ENCODE measurements at places on chromosomes 6 and 20.

GRCh38 chr6:70371454-70372105 is 41.7 kb upstream of the FAM135A start:
- peak; percentile 33 for DNase-seq

- DNase-seq: no peak
Observed at GRCh38 chr6:3282476-3283236, 23.9 kb downstream of the PSMG4 start.

GRCh38 chr6:52843605-52844004 is 3.0 kb upstream of the GSTA5 start:
- DNase-seq: no peak

- DNase-seq: no peak
Observed at GRCh38 chr6:3850451-3851203, 1.5 kb downstream of the FAM50B start.

DNA sequence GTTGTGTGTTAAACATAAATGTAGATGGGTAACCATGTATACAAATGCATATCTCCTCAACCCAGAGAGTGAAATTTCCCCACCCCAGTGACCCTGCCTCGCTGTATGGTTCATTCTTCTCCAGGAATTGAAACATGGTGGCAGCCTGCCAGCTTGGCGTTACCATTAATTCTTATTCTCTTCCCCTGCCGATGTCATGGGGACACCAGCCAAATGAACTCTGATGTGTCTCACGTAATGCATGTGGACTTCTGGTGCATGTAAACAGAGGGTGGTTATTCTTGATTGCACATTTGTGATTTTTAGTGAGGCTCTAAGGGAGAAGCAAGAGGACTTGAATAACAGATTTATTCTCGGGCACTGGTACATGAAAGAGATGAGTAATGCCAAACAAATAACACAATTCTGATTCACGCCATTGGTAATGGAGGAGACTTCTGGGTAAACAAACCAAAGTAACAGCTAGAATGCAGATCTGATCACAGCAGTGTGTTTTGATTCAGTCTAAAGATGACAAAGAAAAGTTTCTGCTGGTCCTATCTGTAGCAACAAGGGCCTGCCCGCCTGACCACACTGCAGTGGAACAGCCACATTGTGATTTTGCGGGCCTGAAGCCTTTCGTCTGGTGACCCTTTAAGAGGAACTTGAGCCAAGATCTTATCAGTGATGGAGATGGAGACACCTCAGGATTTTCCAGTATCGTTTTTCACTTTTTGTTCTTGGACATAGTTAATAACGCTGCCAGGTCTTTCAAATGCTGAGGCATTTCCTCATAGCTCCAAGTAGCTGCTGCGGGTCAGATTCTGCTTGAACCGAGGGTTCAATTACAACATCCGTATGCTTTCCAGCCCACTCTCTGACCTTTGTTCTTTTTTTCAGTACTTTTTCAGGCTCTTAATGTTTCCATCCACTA is 171.8 kb upstream of the AKAP12 start:
- DNase-seq: peak; percentile 47

GRCh38 chr20:32289661-32290431 is 12.4 kb downstream of the KIF3B start:
- no peak for DNase-seq

- no peak for DNase-seq
Observed at GRCh38 chr6:40274058-40274457, 313.1 kb downstream of the LRFN2 start.

- no peak for DNase-seq
Observed at GRCh38 chr6:43175676-43176422, 4.8 kb downstream of the SRF start.

DNA sequence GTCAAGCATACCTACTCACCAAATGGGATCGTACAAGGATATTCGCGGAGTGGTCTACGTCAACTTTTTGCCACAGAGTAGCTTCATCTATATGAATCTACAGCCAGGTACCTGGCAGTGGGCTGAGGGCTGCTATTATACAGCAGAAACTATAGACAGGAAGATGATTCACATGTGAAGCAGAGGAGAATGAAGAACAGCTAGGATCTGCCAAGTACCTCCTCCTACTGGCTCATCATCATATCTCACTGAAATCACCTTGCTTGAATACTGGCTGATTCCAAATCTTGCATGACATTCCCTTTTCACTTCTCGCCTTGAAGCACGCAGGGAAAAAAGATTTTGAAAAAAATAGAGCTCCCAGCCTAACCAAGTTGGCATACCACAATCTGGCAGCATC is 488.7 kb upstream of the NRSN1 start:
- no peak for DNase-seq

GRCh38 chr6:165986914-165987482 is 180.7 kb downstream of the TBXT start:
- no peak for DNase-seq

DNA sequence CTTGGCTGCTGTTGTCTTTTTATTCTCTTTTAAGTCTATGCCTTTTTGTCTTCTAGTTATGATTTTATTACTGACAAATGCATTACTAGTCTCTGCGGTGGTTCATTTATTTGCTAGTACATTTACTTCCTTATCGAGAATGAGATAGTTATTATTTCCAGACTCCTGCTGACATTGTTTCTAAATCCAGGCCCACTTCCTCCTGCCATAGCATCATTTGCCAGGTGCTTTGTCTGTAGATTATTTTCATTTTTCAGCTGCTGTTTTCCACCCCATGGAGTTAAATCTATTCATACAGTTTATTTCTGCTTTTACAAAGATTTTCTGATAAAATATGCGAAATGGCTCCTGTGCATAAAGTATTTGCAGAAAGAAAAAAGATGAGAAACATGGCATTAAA is 459.7 kb downstream of the MMUT start:
- no peak for DNase-seq

GRCh38 chr6:3372184-3372846 is 84.5 kb downstream of the SLC22A23 start:
- no peak for DNase-seq

- no peak for DNase-seq
Observed at GRCh38 chr6:141641406-141641805, 491.3 kb upstream of the GJE1 start.

GRCh38 chr6:130895516-130895915 is 68.3 kb downstream of the SMLR1 start:
- no peak for DNase-seq

DNA sequence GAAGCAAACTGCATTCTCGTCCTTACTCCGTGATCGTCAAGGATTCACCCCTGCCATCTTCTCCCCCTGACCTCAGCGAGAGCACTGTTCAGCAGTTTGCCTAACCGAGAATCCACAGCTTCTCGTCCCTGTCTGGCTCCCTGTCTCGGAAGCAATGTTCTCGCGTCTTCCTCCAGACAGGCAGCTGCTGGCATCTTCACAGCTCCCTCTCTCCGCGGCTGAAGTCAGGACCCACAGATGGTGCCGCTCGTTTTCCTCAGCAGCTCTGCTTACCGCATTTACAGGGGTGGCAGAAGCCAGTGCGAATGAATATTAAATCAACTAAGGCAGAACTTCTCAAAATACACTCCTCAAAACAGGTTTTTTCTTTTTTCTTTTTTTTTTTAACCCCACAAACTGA is 18.9 kb upstream of the SLC22A2 start:
- DNase-seq: no peak

- DNase-seq: no peak
Observed at GRCh38 chr6:30684386-30685156, 1.9 kb downstream of the PPP1R18 start.

GRCh38 chr6:15672291-15672690 is 9.5 kb upstream of the DTNBP1 start:
- DNase-seq: no peak

GRCh38 chr6:152189736-152190135 is 382.3 kb downstream of the ESR1 start:
- DNase-seq: no peak

DNA sequence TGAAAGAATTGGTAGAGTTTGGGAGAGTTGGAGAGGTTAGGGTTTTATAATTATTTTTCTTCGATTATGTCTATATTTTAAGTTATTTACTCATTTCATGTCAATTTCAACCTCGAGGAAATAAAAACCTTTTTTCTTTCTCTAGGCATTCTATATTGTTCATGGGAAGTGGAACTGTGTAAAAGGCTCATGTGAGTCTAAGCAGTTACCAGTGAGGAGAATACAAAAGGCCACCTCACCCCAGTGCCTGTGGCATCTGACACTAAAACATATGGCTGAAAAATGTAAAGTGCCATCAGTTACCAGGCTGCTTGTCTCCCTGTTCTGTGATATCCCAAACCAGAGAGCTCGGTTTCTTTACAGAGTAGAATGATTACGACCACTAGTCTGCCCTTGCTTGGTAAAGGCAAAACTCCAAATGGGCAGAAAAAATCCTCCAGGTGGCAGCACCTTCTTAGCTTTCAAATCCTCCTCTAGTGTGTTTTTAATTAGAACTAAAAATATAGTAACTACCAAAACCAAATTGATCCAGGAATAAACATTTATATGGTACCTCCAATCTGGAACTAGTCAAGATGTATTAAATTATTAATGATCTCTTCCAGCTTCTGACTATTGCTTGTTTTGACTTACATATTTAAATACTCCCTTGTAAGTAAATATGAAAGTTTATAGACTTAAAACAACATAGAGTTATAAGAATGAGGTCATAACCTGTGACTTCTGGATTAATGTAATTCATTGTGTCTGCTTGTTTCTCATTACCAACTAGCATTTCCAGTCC is 122.6 kb upstream of the MCHR2 start:
- DNase-seq: peak; percentile 26

DNA sequence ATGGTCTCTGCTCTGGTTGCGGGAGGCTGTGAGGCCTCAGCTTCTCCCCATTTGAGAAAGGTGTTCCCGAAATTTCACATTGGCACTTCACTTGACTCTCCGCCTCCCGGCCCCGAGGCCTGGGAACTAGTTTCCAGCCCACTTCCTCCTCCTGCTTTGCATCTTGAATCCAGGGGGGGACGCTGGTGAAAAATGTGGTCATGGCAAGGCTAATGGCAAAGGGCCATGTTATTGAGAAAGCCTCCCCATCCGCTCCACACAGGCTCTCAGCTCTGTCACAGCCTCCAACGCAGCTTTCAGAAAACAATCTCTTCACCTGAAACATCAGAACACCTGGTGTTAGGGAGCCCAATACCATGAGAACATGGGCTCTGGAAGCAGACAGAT is 5.6 kb downstream of the PLAGL2 start:
- no peak for DNase-seq

GRCh38 chr6:162251257-162251656 is 476.3 kb downstream of the PRKN start:
- no peak for DNase-seq

- no peak for DNase-seq
Observed at GRCh38 chr6:44470115-44470464, 82.6 kb downstream of the CDC5L start.

GRCh38 chr6:35148167-35148741 is 7.1 kb upstream of the TCP11 start:
- no peak for DNase-seq

DNA sequence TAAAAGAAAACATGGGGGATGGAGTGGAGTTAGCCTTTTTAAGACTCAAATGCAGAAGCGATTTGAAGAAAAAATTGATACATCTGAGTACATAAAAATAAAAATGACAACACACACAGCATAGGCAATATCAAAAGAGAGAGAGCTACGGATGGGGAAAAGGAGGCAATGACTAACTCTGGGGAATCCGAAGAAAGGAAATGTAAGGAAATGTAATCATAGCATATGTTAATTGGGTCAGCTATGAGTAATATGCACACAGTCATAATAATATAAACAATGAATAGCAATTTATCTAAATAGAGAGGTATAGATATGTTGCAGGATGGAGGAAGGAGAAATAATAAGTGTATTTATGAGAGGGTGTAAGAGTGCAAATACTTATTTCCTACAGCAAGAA is 83.4 kb downstream of the NOL4L start:
- no peak for DNase-seq

DNA sequence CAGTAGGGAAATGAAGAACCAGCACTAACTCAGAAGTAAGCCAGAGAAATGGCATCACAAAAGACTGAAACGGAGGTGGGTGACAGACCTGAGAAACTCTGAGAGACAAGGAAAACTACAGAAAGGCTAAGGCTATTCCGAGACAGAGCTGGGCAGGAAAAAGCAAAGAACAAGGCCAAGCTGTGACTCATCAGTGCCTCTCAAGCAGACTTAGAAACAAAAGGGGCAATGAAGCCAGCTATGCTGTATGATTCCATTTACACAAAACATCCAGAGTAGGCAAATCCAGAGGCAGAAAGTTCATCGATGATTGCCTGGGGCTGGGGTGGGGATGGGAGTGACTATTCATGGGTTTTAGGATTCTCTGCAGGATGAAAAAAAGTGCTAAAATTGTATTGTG is 50.0 kb downstream of the SLC23A2 start:
- DNase-seq: peak; percentile 89

DNA sequence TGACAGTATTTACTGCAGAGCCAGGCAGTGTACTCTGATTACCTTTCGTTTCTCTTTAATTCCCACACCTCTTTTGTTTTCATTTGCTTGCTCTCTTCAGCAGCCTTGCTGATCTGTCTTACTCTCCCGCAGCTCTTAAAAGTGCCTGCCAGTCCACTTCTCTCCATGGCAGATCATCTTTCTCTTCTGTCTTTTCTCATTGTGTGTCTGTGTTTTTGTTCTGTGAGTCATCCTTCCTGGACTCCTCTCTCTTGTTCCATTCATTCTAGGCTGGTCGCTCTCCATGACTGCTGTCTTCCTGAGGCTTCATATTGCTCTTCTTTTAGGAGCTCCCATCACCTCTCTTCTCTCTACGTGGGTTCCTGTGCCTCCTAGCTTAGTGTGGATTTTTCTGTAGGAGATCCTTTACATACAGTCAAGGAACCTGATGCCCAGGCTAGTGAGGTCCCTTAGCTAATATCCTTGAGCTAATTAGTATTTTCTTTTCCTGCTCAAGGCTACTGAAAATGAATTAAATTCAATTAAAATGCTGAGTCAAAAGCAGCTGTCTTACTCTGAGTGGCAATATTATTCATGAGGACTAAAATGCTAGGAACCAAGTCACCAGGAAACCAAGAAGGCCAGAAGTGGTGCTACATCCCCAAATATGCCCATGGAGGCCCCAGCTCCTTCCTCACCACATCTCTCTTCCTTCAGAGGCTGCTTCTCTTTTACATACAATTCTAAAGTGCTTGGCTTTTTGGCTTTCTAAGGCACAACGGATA is 86.1 kb downstream of the SLX4IP start:
- no peak for DNase-seq

Data from globus pallidus (tissue), 1 donor.